ENCODE measurements at places on chromosomes 7 and 10.

DNA sequence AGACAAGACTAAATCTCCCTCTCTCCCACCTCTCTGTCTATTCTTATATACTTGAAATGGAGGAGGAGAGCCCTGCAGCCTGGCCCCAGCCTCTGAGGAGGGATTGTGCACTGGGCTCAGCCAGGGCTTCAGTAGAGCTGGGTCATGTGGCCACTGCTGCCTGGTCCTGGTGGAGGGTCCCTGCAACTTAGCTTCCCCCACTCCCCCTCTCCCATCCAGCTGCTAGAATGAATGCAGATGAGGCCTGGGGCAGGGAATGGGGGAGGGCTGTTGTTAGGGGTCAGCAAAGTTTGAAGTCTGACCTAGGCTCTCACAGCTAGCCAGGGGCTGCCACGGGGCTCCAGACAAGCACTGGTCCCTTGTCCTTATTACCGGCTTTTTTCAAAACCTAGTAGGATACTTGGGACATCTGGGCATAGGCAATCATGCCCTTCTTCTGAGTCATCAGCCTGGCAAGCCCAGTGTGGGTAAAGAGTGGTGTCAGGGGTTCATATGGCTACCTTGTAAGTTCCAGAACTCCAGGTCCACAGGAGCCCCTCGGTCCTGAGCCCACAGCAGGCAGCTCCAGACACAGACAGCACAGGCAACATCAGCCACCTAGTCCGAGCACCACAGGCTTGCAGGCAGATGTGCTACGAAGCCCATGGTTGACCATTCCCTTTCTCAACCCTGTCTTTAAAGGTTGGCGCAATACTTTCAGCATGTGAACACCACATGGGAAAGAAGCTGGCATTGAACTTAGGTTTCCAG lies 12.8 kb upstream of the CXCL12 start:
- DNase-seq: peak; percentile 18

GRCh38 chr10:104452977-104453376 lies 99.3 kb downstream of the CFAP58 start:
- no peak for DNase-seq

DNA sequence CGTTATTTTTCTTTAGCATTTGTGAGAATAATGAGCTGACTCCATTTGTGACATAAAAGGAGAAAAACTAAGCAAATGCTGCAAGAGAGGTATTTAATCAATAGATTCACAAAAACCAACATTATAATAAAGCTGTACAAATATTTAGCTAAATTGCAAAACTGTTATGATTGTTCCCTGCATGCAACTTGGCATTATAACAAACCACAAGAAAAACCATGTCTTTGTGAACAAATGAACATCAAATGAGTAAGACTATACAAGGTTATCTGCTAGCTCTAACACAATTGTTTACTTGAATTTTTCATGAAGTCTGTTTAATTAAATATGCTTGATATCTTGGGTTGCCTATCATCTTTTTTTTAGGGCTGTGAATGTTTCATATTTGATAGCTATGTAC lies 50.8 kb upstream of the PPP1R9A start:
- no peak for DNase-seq

DNA sequence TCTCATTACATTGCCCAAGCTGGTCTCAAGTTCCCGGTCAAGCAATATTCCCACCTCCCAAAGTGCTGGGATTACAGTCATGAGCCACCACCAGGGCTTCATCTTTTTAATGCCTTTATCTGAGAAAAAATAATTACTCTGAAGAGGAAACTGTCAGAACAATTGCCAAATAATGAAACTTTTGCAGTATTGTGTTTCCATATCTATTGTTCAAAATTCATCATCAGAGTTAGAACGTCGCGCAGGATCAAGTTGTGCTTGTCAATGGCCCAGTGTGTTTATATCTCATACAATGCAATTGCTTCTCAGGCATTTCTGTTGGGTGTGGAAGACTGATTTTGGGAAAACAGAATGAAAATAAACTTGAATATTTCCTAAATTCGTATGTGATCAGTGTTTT lies 143.1 kb downstream of the ARID5B start:
- no peak for DNase-seq

DNA sequence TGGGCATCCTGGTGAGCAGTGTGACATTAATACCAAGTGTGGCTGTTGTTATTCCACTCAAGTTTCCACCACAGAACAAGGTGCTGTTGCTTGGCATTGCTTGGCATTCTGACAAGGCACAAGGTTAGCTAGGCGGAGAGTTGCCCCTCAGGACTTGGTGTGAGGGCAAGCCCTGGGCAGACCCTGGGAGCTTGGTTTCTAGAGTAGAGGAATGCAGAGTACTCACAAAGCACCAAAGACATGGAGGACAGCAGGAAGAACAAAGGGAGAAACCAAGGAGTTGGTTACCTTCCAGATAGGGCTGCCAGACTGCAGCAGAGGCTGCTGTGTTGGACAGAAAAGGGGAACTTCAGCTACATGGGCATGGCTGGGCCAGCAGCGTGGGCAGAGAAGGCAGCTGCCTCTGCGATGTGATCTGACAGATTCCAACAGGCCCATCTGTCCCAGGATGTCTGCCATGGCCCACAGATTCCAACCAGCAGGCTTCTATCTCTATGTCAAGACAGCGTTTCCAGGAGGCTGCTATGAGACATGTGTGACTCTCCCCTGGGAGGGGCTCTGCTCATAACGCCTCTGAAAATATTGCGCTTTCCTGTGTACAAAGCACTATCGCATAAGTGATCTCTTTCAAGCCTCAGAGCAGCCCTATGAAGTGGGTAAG lies 1.8 kb downstream of the GOLGA7B start:
- DNase-seq: no peak

DNA sequence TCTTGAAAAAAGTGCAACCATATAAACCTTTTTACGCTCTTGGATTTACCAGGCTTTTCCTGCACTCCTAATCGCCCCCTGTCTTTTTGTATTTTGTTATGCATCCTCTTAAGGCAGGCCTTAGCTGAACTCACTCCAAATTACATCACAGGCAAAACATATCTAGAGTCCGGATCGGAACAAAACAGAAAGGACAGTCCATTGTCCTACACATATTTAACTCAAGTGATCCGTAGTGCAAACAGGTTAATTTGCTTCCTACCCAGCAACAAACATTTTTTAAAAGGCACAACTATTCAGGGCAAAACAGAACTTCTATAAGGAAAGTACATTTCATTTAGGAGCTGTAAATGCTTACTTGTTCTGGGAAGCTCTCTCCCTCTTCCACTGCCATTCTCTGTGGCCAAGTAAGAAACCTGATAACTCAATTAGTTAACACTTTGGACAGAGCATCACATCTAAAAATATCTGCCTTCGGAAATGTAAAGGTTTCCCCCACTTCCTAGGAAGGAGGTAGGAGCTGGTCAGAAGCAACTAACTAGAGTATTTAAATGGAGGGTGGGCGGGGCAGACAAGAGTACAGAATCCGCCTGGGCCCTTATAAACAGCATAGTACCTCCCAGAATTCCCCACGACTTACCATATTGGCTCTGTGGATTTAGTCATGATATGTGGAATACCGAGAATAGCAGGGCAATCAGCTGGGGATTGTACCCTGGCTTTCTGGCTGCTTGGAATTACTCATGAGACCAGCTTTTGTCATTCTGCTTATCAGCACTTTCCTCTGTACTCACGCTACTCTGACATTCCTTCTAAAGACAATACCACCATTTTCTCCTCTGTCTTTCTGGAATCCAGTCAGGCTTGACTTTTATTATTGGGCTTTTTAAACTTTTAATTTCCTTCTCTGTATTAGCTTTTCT lies 89.5 kb downstream of the ANK3 start:
- DNase-seq: no peak

GRCh38 chr10:28768227-28768626 lies 90.9 kb downstream of the BAMBI start:
- DNase-seq: no peak

GRCh38 chr7:79515358-79515757 lies 61.9 kb upstream of the MAGI2 start:
- DNase-seq: no peak

- DNase-seq: peak; percentile 27
These were observed 14.0 kb downstream of the ITPRIP start for GRCh38 chr10:104324221-104324686.

GRCh38 chr10:29067161-29067560 lies 221.7 kb upstream of the LYZL1 start:
- no peak for DNase-seq

GRCh38 chr7:55514546-55515265 lies 57.6 kb downstream of the VOPP1 start:
- DNase-seq: no peak

GRCh38 chr7:1707756-1708595 lies 37.9 kb downstream of the ELFN1 start:
- peak; percentile 14 for DNase-seq

DNA sequence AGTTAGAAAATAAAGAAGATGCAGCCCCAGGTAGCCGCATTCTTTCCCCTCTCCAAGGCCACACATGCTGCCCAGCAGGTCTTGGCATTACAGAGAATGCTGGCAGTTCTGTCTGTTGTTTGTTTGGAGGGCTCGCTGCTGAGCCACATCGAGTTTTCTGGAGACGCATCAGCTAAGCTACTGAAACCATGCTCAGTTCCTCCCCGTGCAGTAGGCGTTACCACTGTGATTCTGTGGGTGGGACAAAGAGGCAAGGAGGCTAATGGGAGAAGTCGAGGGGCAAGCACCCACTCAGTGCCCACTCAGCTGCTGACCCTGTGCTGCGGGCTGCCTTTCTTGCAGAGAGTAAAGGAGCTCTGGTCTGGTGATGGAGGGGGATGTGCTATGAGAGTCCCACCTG lies 15.5 kb upstream of the GTPBP4 start:
- DNase-seq: no peak

DNA sequence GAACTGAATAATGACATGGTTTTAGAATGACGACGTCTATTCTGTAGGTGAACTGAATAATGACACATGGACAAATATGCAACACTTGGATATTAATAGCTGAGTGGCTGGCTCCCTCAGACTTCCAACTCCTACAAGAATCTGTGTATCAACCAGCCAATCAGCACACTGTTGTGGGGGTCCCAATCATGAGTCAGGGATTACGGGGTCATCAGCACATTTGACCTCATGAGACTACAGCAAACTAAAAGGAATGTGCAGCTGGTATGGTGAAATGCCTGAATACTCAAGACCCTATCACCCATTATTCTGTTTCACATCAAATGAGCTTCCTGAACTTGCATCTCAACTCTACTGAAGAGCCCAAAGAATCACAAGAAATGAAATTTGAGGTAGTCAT lies 192.5 kb downstream of the ANK3 start:
- no peak for DNase-seq

DNA sequence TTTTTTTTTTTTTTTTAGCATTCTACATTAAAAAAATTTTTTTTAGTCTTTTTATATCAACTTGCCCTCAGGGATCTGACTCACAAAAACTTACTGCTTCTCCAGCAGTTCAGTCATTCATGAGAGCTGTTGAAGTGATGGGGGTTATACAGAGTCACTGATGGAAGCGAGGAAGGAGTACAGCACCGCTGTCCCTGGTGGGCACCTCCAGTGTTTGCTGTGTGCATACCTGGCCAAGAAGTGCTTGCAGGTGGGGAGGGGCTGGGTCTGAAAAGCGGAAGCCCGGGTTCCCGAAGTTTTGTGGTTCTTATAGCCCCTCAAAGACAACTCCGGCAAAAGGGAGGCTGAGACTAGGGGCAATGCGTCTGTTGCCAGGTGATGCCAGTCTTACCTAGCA lies 46.2 kb downstream of the MINDY4 start:
- DNase-seq: no peak

DNA sequence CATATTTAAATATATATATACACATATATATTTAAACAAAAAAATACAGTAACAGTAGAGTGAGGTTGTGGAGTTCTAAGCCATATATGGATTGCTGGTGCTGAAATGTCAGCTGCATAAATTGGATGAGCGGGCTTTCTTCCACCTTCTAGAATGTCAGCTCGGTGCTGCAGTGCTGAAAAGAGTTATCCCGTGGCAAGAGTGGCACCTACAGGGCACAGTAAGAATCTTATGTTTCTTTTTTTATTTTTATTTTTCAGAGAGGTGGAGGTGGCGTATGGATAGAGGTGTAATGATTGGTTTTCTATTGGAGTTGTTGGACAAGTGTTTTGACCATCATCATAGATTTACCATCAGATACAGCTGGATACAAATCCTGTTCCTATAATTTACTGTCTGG lies 86.2 kb upstream of the DYNC1I1 start:
- DNase-seq: peak; percentile 64

GRCh38 chr7:150716368-150716767 lies at the start of gene GIMAP1:
Gene GIMAP1, plus strand, starts transcription at chr7:150716613. Its CDS starts 2,435 bp downstream, at chr7:150719048.
- DNase-seq: peak; percentile 27

- DNase-seq: no peak
These were observed 27.0 kb downstream of the MCMBP start for GRCh38 chr10:119845656-119846055.

DNA sequence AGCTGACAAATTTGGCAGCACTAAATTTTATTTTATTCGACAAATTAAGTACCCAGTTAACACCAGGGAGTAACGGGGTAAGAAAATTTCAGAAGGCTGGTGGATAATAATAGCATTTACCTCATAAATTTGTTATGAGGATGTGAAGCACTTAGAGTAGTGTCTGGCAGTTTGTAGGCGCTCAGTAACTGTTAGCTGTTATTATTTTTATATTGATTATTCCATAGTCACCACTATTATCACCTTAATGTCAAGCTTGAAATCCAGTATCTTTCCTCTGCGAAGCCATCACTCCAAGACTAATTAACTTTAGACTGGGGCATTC lies 563 bp upstream of the COA1 start:
- DNase-seq: no peak

GRCh38 chr7:141430455-141431139 lies 120.6 kb upstream of the AGK start:
- DNase-seq: no peak

GRCh38 chr7:157219154-157219553 lies 80.4 kb downstream of the UBE3C start:
- DNase-seq: no peak

DNA sequence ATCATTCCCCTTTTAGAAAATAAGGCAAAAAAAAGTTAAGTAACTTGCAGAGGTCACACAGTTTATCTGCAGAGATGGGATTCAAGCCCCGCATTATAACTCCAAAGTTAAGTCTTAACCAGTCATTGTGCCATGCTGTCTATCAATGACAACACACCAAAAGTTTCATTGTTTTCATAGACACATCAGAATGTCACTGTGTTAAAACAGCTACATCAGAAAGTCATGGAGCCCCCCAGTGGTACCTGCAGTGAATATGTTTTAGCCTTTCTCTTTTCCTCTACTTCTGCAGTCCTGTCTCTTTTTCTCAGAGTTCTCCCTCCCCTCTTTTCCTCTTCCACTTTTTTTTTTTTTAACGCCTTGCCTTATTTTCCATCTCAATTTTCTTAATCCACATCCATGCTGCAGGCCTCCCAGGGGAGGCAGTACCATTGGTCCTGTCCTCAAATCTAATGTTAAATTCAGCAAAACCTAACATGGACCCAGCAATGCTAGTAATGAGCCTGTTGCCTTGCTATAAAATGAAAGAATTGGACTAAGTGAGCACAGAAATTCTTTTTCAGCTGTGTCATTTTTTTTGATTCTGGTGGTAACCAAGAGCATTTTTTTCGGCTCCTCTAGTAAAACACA lies 3.8 kb upstream of the NRCAM start:
- no peak for DNase-seq
